Adrenal gland (tissue), 19 donors: ENCODE measurements at places on chromosomes 3 and 15.

- no peak for DNase-seq
Measured at GRCh38 chr15:90337256-90337655, 14.8 kb upstream of the ZNF774 start.

GRCh38 chr15:101404245-101404644 lies 85.3 kb downstream of the PCSK6 start:
- no peak for DNase-seq

GRCh38 chr15:69612112-69612511 lies 159.5 kb downstream of the RPLP1 start:
- no peak for DNase-seq

GRCh38 chr15:74783808-74784175 lies 1.9 kb downstream of the CSK start:
- no peak for DNase-seq

DNA sequence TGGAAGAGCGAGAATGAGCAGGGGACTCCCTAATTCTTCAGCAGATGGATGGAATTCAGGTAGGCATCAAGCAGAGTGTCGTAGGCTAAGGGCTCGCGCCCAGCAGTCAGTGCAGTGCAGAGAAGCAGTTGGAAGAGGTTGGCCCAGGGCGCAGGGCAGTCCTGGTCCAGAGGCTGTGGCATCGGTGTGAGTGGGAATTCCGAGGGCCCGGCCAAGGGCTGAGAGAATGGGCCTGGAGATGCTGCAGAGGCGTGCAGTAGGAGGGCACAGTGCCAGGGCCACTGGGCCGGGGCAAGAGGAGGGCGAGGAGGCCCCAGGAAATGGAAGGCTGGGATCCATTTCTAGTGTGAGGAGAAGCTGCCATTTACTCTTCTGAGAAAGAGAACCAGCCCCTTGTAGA lies 74.4 kb downstream of the AAGAB start:
- DNase-seq = no peak

GRCh38 chr3:49570028-49570654 lies 15.9 kb downstream of the BSN start:
- no peak for DNase-seq

GRCh38 chr3:162398554-162398953 lies 901.9 kb downstream of the OTOL1 start:
- DNase-seq = no peak
